ENCODE measurements at places on chromosomes 7 and 10. TPM values are rescaled to one million over a fixed set of nuclear protein-coding genes. Genes with fewer than 3 reads are reported as not detected.
A peak's percentile ranks its signal among the peaks of the same experiment; 100 is the strongest.

RET gene
- total RNA-seq: 81.1 TPM

STEAP1B gene
- 3.3 TPM for total RNA-seq

DNA sequence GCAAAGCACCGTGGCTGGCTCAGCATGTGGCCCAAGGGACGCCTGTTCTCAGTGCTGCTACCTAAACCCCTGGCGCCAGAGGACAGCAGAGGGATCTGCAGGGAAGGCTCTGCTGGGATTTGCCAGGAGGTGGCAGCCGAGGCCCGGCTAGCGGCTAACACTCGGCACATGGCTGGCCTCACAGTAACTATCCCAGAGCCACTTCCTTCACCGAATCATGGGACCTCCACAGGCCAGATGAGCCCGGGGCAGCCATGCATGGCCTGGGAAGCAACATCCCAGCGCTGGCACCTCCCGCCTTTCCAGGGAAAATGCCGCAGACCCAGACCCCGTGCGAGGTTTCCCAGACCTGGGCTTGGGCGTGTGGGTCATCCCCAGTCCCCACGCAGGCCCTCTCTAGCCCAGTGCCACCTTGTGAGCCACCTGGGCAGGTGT, 36.4 kb downstream of the DPYSL4 start:
- peak; percentile 72 for DNase-seq

DNA sequence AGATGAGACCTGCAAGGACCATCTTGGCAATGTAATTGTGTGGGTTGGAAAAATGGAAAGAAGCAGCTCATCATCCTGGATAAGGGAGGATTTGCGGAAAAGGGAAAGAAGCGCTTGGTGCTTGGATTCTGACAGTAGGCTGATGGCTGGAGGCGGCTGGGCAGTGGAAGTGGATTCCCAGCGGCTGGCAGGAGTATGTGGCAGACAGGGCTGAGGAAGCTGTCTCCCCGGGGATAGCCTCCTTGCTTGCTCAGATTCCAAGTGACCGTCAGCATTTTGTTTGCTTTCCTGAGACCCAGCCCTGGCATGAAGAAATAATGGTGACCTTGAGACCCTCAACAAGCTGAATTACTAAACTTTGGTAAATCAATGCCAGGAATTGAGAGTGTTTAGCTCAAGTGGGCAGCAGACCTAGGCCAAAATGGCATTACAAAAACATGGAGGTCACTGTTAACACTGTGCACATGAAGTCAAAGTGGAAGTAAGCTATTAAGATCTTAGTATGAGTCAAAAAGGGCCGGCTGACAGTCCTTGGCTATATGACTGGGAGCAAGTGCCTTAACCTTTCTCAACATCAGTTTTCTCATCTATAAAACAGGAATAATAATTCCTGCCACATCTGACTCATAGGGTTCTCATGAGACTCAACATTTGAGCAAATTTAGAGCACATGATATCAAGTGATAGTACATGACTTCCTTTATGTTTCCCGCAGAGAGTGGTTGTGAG, 21.3 kb downstream of the SLC25A28 start:
- DNase-seq: no peak

DNA sequence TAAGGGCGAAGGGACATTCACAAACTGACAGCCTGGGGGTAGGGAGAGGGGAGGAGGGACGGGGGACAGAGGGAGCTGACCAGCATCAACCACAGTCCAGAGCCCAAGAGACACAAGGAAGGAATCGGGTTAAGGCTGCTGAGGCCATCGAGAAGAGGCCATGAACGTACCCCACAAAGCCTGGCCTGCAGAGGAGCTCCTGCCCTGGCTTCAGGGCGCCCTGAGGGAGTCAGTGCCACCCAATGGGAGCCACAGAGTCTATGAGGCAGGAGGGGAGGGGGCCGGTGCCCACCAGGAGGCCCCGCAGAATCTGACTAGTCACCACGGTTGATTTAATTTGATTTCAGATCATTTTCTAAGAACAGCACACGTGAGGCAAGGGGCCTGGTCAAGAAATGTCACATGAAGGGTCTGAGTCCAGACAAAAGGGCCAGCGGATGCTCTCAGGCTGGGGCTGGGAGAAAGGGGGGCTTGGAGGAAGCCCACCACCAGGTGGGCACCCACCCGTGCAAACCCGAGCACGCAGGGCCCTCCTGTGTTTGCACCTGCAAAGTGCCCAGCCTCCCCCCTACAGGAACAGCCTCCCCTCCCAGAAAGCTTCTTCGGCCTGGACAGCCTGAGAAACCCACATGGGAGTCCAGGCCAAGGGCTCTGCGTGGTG, 40.4 kb downstream of the CAMK2B start:
- no peak for DNase-seq

GRCh38 chr7:38222481-38223096, 44.5 kb downstream of the STARD3NL start:
- peak; percentile 54 for DNase-seq
